ENCODE measurements at places on chromosomes 2 and 18.
A peak's percentile ranks its signal among the peaks of the same experiment; 100 is the strongest.

- no peak for DNase-seq
Measured at GRCh38 chr2:64880193-64880951, 108.8 kb upstream of the SLC1A4 start.

DNA sequence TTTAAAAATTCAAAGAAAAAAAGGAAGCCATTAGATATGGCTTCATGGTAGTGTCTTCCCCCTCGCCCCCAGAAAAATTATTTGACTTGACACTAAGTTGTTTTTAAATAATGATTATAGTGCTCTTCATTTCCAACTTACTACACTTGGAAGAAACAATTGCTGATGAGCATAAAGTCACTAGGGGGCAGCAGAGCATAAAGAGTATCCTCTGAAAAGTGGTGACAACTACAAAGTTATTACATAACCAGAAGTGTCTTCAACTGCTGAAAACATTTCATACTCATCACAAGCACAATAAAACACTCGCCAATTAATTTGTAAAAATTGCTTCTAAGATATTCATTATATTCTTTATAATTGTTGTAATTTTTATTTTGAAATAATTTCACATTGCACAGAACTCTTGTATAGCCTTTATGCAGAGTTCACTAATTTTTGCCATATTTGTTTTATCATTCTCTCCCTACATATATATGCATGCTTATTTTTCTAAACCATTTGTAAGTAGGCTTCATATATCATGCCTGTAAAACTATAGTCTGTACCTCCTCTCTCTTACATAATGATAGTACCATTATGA is 54.9 kb downstream of the EXOC6B start:
- DNase-seq = peak; percentile 89

DNA sequence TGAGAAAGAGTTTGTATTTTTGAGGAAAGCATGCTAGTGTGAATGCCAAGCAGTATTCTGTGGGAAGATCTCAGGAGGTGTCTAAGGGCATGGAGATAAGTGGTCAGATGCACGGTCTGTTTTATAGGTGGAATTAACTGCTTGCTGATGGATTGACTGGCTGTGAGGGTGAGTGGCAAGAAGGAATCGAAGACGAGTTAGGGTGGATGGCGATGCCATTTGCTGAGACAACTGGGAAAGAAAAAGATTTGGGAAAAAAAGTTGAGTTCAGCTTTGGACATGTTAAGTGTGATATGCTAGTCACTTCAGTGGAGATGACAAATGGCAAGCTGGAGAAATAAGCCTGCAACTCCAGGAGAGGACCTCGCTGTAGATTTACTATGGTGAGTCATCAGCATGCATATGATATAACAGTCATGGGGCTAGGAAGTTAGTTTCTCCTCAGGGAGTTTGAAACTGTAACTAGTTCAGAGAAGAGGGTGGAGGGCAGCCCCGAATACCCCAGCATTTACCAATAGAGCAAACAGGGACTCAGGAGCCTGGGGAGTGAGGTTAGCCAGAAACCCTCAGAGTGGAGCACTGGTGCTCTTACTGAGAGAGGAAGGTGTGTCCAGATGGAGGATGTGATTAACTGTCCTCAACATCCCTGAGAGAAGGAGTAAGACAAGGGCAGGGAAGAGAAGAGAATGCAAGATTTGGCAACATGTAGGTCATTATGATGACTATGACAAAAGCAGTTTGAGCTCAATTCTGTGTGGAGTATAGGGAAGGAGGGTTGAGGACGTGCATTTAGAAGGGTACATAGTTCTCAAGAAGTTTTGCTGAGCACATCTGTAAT is 2.0 kb upstream of the HK2 start:
- peak; percentile 70 for DNase-seq

DNA sequence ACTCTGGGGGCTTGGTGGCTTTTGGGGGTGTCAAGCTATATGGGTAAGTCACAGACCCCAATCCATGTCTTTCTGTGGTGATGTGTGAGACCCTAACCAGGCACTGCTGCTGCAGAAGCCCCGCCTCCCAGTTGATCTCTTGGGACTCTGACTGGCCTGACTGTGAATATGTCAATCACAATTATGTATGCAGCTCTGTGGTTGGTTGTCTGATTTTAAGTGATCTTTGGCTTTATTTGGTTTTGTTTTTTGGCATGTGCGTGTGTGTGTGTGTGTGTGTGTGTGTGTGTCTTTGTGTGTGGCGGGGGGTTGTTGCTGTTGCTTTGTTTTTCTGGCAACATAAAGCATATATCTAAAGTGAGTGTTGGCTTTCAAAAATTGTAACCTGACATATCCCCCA is 78.5 kb upstream of the GLS start:
- no peak for DNase-seq

GRCh38 chr18:59426855-59427254 is 67.8 kb upstream of the LMAN1 start:
- DNase-seq = no peak

- DNase-seq = no peak
Measured at GRCh38 chr2:200314976-200315567, 8.6 kb downstream of the SPATS2L start.

DNA sequence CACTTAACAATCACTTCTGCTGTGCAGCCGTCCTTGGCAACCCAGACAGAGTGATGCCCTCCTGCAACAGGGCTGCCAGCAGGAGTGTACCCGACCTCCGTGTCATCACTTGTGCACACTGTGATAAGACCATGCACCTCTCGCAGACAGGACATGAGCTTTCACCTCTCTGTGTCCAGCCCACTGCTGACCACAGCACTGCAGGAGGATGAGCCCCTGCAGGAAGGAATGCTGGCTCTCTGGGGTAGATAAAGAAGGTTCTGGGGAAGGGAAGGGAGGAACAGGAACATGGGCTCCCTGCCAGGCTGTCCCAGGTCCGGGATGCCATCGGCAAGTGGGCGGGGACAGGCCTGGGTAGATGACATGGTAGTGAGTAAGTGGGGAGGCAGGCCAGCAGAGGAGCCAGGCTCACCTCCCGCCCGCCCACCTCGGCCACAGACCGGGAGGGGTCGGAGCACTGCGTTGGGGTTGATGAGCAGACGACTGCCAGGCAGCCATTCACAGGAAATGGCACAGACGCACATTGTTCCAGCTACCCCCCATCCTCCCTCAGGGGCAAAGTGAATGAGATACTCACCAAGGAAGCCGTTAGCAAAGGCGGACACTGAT is 18.6 kb upstream of the COL6A3 start:
- no peak for DNase-seq

- DNase-seq = peak; percentile 58
Measured at GRCh38 chr2:223870840-223871611, 33.6 kb upstream of the AP1S3 start.

DNA sequence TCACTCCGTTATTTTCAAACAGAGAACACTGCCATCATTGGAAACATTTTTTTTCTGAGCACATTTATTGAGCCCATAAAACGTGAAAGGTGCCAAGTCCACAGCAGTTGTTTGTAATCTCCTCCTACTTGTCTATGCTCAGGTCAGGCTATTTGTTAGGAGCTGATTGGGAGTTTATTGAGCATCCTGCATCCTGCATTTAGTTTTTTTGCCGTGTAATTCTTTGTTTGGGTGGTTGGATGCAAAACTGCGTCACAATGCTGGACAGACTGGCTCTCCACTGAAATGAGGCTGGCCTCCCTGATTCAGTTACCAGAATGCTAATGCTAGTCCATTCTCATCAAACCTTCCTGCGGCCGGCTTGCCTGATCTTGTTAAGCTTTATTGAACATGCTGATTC is 71.4 kb downstream of the RAPGEF4 start:
- no peak for DNase-seq

GRCh38 chr2:84649487-84650142 is 133.3 kb downstream of the DNAH6 start:
- no peak for DNase-seq
